ENCODE measurements at places on chromosomes 2 and 18. TPM values are rescaled to one million over a fixed set of nuclear protein-coding genes. Genes with fewer than 3 reads are reported as not detected.

Gene SERPINB12
- not detected for total RNA-seq

Gene PER2
- total RNA-seq: 18.4 TPM

Gene MEP1B
- not detected for total RNA-seq

Gene RND3
- total RNA-seq: 82.1 TPM

Gene MBP
- 20.1 TPM for total RNA-seq

Gene CYTIP
- total RNA-seq: 1.8 TPM

Gene IL36RN
- total RNA-seq: 0.22 TPM

Gene CDH20
- 36.9 TPM for total RNA-seq

Gene ACMSD
- not detected for total RNA-seq

Gene PROC
- not detected for total RNA-seq

Gene RGPD3
- 1.3 TPM for total RNA-seq

Gene MC4R
- 1.2 TPM for total RNA-seq

Gene ALLC
- 0.77 TPM for total RNA-seq

Gene LINC00305
- total RNA-seq: not detected

Gene SLC4A5
- 36.3 TPM for total RNA-seq

Gene NXPH2
- 9.1 TPM for total RNA-seq

Gene ELOA2
- total RNA-seq: not detected

Gene KIAA2012
- total RNA-seq: not detected

Gene TRIM43
- total RNA-seq: not detected

Gene LRRC30
- 0.49 TPM for total RNA-seq

Gene MERTK
- total RNA-seq: 12.6 TPM

Gene ALPP
- not detected for total RNA-seq

Gene WDSUB1
- 17.1 TPM for total RNA-seq

Gene NYAP2
- total RNA-seq: 8.2 TPM

Gene CABYR
- 7.0 TPM for total RNA-seq

Gene GLI2
- total RNA-seq: 7.8 TPM

Gene LOXHD1
- total RNA-seq: 0.77 TPM

Gene ACKR3
- 26.8 TPM for total RNA-seq

Gene SLC4A3
- total RNA-seq: 9.8 TPM

Gene TUBA3E
- total RNA-seq: not detected

Gene TEX261
- 94.7 TPM for total RNA-seq

Gene SPP2
- not detected for total RNA-seq

Gene PRKAG3
- 1.5 TPM for total RNA-seq

Gene GPBAR1
- not detected for total RNA-seq

Gene DSG2
- 18.5 TPM for total RNA-seq

Gene IL1RN
- 10.3 TPM for total RNA-seq

Gene KRTCAP3
- total RNA-seq: not detected

Gene MOGAT1
- not detected for total RNA-seq

Gene TRABD2A
- 0.77 TPM for total RNA-seq

Gene ZNF892
- 27.9 TPM for total RNA-seq

Gene EPB41L5
- 70.6 TPM for total RNA-seq

Gene PTPRN
- total RNA-seq: 22.0 TPM

Gene STPG4
- total RNA-seq: not detected

Gene KLF11
- total RNA-seq: 23.7 TPM

Data from camera-type eye (tissue), 1 donor.